ENCODE measurements at places on chromosomes 7 and 10.

DNA sequence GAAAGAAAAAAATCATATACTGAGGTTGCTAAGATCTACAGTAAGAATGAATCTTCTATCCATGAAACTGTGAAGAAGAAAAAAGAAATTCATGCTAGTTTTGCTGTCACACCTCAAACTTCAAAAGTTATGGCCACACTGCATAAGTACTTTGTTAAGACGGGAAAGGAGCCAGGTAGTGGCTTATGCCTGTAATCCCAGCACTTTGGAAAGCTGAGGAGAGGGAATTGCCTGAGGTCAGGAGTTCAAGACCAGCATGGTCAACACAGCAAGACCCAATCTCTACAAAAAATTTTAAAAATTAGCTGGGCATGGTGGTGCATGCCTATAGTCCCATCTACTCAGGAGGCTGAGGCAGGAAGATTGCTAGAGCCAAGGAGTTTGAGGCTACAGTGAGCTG is 22.1 kb downstream of the CCDC186 start:
- DNase-seq: no peak

DNA sequence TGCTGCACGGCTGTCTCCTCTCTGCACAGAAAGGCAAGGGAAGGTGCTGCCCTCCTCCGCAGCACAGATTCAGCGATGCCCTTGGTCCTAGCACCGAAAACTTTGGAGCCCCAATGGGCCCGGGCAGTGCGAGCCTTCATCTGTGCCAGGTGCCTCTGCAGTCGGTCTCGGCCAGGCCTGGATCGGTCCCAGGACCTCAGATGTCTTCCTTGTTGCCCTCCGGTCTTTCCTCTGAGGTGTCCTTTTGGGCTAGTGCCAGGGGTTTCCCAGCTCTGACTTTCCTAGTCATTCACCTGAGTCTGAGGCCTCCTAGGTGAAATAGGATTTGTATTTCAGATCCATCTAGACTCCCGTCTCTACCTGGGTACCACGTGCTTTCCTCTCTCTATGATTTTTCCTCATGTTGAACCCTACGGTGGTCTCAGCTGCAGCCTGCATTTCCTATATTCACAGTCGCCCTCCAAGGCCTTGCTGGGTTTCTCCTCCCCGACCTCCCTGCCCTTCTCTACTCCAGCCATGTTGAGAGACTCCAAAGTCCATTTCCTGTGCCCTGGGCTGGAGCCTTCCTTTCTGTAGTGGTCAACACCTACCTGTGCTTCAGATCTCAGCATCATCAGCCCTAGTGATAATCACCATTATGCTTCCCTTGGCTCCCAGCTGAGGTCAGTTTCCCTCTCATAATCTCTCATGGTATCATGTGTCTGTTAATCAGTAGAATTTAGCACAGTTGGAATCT is 92.0 kb upstream of the PRSS58 start:
- DNase-seq: no peak

- no peak for DNase-seq
These were observed 34.1 kb upstream of the FZD1 start for GRCh38 chr7:91230100-91230499.

- no peak for DNase-seq
These were observed 68.0 kb upstream of the ELMO1 start for GRCh38 chr7:37516664-37517063.

- DNase-seq: peak; percentile 16
These were observed 17.5 kb downstream of the INPP5A start for GRCh38 chr10:132554991-132555647.

GRCh38 chr10:110059925-110060324 is 52.1 kb downstream of the ADD3 start:
- DNase-seq: peak; percentile 49

DNA sequence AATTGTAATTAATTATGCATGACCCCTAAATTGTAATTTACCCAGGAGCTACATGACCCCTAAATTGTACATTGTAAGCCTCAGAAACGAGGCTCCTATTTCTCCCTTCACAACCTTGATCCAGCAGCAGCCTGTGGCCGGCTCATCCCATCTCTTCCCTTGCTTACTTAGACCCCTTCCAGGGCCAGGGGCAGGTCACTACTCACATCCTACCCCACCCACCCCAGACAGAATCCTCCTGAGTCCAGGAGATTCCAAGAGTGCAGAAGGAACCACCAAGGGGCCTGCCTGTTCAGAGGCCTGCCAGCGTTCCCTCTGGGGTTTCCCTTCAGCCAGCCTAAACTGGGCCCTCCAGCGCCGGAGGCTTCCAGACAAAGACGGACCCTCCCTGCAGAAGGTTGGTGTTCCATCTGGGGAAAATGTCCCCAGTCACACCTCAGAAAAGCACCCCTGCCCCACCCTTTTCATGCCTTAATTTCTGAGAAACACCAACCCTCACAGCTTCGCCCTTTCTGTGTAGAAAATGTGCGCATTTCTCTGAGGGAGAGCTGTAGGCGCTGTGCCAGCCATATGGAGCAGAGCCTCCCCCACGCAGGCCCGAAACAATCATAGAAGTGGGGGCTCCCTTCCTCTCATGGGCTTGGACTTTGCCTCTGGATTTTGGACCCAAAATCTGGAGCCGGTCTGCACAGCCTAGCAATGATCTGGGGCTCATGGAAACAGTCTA is 19.2 kb downstream of the LEP start:
- no peak for DNase-seq

DNA sequence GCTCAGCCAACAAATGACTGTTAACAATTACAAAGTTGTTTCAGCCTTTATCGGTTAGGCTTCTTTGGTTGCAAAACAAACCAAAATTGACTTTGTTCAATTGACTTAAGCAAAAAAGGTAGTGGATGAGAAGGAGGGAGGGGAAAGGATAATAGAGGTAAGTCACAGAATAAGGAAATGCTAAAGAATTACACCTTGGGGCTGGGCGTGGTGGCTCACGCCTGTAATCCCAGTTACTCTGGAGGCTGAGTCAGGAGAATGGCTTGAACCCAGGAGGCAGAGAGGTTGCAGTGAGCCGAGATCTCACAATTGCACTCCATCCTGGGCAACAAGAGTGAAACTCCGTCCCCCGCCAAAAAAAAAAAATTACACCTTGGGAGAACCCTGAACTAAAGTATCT is 41.4 kb downstream of the AHCYL2 start:
- DNase-seq: no peak
